ENCODE measurements at places on chromosomes 11 and 22.

GRCh38 chr11:12472401-12473005, 95.1 kb downstream of the PARVA start:
- DNase-seq: peak; percentile 51

DNA sequence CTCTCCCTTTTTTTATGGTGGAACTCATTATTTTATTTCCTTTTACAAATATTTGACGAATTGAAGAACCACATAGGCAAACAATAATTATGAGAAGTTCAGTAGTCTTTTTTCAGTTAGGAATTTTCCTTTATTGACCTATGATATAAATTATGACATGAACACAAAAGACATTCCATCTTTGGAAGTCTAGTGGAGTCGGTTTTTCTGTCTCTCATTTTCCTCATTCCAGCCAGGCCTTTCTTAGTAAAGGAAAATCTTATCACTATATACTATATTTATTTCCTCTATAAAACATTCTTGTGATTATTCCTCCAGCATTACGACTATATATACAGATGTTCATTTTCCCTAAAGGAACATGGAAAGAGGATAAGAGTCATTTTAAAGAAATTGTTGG, 1046.1 kb downstream of the DLG2 start:
- DNase-seq: no peak

DNA sequence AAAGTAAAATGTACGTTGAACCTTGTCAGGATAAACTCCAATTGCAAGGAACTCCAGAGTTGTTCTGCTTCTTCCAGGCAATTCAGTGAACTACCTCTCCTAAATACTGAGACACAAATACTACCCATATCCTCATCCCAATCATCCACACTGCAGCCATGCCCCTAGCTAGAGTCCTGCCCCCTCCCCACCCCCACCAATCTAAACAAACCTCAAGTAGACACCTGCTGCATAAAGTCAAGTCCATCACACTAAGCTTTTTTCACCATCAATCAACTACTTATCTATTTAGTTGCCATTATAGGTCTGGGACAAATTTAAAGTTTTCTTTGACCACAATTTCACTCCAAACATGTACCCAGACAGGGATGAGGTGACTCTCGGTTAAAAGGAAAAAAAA, 93.2 kb upstream of the APOA1 start:
- no peak for DNase-seq

DNA sequence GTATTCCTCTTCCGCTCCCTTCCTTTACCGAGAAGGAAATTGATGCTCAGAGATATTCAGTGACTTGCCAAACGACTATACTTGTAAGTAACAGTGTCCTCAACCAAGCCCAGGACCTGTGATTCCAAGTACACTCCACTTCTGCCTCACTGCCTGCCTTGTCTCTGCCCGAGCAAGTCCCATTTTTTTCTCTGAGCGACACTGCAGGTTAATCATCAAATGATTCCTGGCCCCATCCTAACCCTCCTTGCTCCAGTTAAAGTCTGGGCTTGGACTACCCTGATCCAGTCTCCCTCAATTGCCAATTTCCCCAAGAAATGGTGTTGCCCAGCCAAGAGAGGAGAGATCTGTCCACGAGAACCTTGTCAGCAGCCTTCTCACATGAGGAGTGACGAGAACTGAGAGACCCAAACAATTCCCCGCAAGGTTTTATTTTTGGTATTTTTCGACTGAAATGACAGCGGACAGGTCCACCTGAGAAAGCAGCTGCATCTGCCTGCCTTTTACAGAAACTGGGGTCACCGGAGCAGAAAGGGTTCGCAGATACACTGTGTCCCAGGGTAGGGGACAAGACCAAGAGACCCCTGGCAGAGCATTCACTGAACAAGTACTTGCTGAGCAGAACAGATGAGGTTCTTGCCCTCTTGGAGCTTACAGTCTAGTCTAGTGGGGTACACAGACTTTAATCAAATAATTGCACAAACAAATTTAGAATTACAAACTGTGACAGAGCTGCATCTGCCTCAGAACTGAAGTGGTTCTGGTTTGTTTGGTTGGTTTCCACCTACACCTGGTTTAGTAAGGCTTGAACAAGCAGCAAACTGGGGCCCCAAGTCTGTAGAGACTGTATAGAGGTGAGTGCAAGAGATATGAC, 11.4 kb downstream of the POU2AF1 start:
- DNase-seq: no peak

DNA sequence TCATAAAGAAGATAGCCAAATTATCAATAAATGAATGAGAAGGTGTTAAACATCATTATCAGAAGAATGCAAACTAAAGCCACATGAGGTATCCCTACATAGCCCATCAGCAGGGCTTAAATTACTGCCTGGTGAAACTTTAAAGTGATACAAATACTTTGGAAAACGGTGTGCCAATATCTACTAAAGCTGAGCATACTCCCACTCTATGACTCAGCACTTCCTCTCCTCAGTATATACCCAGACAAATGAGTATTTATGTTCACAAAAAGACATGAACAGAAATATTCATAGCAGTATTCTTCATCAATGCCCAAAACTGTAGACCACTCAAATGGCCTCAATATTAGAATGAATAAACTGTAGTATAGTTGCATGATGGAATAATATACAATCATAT, 284.6 kb upstream of the ZC3H12C start:
- DNase-seq: no peak

DNA sequence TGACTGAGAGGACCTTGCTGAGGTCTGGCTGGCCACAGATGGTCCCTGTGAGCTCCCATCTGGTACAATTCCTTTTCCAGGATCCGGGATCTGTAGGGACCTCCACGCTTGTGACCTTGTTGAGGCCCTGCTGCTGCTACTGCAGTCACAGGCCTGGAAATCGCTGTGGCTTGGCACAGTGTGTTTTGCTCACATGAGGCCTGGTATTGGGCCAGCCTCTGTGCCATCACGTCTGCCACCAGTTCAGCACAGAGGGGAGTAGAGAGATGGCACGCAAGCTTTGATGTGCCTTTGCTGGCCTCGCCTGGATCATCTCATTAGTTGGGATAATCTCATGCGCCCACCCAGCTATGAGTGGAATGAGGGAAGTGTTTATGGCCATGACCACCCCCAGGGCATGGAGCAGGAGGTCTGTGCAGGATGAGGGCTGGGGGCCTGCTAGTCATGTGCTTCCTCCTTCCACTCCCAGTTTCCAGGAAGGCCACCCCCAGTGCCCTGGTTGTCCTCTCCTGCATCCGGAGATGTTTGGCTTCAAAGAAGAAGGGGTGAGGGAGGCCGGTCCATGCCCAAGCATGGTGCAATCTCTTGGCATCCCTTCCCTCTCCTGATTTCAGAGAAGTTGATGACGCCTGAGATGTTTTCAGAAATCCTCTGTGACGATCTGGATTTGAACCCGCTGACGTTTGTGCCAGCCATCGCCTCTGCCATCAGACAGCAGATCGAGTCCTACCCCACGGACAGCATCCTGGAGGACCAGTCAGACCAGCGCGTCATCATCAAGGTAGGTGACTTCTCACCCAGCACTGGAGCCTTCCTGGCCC, 22.4 kb downstream of the DERL3 start:
- no peak for DNase-seq

DNA sequence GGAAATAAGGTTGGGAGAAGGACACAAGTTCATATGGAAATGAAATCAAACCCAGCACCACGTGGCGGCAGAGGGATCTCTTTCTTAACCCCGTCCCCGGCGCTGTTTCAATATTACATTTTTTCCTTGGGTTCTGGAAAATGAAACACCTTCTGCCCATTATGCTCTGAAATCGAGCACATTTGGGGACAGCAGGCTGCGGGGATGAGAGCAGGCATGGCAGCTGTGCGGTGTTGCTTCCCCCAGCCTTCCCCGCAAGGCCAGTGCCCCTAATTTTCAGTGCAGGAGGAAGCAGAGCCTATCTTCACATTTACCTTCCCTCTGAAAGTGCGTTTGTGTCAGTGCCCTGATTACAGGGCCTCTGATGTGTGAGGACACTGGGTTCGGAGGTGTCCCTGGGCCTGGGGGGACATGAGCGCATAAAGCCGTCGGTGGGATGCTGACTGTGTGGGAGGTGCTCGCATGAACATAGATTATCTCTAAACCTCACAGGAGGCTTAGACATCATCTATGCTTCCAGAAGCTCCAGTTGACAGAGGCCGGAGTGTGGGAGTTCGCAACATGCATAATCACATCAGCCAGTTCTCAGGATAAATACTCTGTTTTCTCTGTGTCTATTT, 921.3 kb downstream of the BRD1 start:
- DNase-seq: no peak

GRCh38 chr11:13000721-13001120, 8.4 kb upstream of the RASSF10 start:
- no peak for DNase-seq

DNA sequence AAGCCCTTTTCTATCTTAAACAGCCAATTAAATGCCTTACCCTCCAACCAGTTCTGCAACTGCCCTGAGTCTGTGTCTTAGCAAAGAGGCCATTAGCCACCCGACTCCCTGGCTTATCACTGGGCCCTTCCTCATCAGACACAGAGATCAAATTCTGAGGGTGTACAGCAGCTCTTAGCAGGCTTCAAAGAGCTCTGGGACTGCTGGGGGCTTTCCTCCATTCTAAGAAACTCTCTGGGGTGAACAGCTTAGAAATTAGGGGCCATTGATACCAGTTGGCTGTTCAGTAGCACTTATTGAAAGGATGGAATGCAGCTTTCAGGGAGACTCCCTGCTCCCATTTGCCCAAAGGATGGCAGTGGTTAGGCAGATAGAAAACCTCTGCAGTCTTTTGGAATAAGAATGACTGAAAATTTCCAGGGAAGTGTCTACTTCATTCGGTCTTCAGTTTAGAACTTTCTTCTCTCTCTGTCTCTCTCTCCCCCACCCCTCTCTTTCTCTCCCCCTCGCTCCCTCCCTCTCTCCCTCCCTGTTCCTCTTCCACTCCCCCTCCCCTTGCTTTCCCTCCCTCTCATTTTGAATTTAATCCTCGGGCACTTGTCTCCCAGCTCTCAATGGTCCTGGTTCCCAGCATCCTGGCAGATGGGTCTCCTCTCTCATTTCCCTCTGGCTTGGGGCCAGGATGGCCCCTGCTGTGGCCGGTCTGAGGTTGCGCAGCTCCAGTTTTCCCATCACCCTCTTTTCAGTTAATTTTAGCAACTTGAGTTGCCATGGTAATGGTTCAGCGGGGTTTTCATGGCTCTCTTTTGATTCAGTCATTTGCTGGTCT, 76.4 kb downstream of the COMMD9 start:
- no peak for DNase-seq

GRCh38 chr22:39349506-39349966, 255 bp upstream of the SYNGR1 start:
- DNase-seq: peak; percentile 13

DNA sequence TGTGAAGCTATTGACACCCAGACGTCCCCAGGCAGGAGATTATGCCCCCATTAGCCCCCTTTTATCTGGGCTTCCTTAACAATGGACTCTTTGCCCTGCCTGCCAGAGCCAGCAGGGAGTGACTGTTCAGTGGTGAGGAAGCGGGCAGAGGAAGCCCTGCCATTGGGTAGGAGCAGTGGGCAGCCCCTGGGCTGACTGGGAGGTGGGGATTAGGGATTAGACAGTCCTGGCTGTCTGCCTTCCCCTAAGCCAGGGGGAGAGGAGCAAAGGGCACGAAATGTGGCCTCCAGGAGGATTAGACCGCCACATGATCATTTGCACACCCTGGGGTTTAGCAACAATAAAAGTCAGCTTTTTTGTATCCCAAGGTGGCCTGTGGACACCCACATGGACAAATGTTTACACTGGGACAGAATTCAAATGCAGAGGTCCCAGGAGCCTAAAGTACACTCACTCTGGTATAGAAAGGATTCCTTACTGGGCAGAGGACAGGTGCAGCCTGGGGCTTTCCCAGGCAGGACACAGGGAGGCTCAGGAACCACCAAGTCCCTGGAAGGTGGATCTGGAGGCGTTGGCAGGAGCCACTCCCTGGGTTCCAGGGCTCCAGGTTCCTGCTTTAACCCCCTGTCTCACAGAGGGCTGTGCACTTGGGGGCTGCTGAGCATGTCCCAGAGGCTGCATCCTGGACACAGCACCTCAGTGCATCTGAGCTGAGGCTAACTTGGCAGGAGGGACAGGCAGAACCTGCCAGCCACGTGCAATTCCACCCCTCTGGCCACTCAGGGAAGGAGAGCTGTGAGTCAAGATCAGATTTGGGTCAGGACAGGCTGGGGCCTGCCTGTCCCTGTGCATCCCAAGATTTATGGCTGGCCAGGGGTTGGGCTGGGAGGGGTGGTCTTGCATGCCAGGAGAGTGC, 2.1 kb downstream of the PNPLA3 start:
- DNase-seq: peak; percentile 85

DNA sequence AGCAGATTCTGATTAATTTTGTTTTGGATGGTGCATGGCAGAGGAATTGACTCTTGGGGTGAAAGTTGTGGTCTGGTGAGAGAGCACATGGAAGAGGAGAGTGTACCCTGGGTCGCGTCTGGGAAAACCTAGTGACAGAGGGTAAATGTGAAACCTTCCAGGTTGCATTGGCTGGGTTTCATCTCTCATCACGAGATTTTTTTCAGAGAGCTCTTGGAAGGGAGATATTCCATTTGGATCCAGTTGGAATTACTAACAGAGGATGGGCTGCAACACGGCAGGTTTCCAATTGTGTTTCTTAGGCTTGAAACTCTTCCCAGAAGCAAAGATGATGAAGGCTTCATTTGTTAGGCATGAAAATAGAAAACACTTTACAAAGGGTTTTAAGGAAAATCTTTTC, 109.7 kb upstream of the MTMR2 start:
- no peak for DNase-seq

DNA sequence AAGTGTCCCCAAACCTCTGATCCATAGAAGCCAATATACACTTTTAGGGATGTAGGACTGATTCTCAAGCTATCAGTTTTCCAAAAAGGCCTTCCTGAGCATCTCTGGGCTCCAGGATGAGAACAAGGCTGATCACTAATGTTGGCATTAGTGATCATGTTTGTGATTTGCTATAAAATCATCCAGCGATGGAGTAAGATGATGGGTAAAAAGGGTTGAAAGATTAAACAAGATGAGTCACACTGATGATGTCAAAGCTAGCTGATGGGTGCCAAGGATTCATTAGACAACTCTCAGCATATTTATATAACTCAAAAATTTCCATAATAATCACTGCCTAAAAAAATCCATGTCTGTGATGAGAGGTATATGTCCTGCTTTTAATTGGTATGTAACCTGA, 42.8 kb downstream of the ZNF280B start:
- DNase-seq: no peak

- DNase-seq: no peak
Observed at GRCh38 chr11:33532257-33532656, 168.4 kb downstream of the C11orf91 start.

- DNase-seq: peak; percentile 57
Observed at GRCh38 chr11:61814247-61814957, 2.4 kb downstream of the FADS1 start.

- no peak for DNase-seq
Observed at GRCh38 chr11:65301491-65302329, 13.0 kb upstream of the CDC42EP2 start.
